ENCODE measurements at places on chromosomes 6 and 20.

DNA sequence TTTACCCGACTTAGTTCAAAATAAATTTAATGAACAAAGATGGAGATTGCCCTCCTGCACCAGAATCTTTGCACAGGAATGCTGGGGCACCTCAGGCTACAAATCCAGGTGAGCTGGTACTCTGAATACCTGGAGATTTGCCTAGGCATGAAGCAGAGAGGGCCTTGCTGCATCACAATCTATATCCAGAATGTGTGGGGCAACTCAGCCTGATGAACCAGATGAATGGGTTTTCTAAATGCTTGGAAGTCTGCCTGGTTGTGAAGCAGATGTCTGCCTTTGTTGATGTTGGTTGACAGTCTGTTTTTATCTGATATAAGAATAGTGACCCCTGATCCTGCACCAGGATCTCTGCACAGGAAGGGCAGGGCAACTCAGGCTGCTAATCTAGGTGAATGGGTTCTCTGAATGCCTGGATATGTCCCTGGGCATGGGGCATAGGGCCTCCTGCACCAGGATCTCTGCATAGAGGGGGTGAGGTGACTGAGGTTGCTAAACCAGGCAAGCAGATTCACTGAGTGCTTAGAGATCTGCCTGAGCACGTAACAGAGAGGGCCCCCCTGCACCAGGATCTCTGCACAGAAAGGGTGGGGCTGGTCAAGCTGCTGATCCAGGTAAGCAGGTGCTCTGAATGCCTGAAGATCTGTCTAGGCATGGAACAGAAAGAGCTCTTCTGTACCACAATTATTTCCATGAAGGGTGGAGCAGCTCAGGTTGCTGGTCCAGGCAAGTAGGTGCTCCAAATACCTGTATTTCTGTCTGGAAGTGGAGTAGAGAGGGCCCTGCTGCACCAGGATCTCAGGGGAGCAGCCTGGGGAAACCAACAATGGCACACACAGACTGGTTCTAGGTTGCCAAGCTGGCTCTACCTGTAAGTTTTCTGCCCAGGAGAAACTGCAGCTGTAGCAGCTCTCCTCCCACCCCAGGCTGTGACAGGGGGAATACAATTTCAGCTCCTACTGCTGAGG is 437.5 kb downstream of the MMUT start:
- DNase-seq, result no peak

GRCh38 chr6:127690092-127690491 is 113.1 kb downstream of the C6orf58 start:
- DNase-seq, result peak; percentile 3

- DNase-seq, result no peak
Observed at GRCh38 chr6:142647449-142648035, 297.4 kb downstream of the HIVEP2 start.

DNA sequence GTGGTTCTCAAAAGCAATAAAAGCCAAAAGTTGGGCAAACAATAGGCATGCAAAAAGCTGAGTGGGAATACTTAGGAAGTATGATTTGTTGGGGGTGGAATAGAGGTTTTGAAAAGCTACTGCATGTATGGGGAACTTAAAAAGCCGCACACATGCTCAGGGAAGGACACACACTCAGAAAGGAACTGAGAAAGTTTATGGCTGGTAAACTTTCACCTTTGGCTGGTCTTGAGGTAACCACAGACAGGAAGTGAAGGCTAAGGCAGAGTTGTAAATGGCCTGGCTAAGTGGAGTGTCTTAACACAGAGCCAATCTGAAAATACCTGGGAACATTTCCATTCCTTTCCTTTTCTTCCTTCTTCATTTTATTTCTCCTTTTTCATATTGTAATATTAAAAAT is 134.5 kb upstream of the EXOC2 start:
- DNase-seq, result no peak

DNA sequence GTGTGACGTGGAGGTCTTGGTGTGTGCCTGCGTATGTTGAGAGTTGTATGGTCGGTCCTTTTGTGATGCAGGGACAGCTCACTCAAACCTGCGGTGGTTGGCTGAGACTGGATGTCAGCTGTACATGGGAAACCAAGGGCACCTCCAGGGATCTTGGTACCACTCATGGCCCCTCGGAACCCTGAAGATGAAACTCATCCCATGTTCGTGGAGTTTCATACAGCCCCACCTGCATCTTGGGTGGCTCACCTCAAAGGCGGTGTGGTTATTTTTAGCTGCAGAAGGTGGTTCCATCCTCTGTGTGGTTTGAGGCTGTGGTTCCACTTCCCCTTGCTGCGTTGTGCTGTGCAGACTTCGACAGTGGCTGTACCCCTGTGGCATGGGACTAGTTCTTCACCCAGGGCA is 52.6 kb upstream of the SLC22A1 start:
- no peak for DNase-seq
